Fibroblast of gingiva (primary cell): ENCODE measurements at places on chromosomes 12 and 14.

GRCh38 chr12:45794422-45794821, 64.9 kb downstream of the ARID2 start:
- DNase-seq = no peak

DNA sequence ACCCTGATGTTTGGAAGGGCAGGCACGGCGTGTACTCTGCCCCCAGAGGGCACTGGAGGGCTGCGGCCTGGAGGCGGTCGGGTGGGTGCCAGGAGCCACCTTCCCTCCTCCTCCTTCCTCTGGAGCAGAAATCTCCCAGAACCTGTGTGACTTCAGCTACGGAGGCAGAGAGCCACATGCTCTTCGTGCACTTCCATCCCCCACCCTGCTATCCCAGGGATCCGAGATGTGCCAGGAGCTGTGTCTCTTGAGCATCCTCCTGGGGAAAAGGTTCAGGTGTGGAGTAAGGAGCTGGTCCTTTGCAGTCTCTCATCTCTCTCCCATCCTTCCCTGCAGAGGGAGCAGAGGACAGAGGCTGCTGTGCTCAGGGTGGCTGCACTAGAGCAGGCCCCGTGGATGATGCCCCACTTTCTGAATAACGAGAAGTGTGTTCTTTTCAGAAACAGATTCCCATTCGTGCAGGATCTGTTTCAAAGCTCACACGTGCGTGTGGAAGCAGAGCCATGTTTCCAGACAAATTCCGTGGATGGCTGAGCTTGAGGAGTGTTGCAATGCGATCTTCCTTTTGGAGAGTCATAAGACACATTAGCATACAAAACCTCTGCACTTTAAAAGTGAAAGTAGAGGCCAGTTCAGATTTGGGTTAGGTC, 162.9 kb downstream of the ADGRD1 start:
- peak; percentile 56 for DNase-seq

- peak; percentile 84 for DNase-seq
Measured at GRCh38 chr12:62726471-62726980, 208.4 kb downstream of the PPM1H start.

- no peak for DNase-seq
Measured at GRCh38 chr14:95761436-95761835, 47.5 kb upstream of the TCL1A start.

GRCh38 chr14:35374263-35374712, 30.3 kb downstream of the NFKBIA start:
- DNase-seq = peak; percentile 99

GRCh38 chr12:76634133-76634532, 74.6 kb upstream of the OSBPL8 start:
- DNase-seq = no peak

- no peak for DNase-seq
Measured at GRCh38 chr14:66233591-66233990, 252.6 kb upstream of the CCDC196 start.

GRCh38 chr14:97336816-97337215, 539.6 kb downstream of the VRK1 start:
- no peak for DNase-seq

GRCh38 chr12:29148596-29148910, 525 bp upstream of the FAR2 start:
- peak; percentile 8 for DNase-seq

GRCh38 chr14:71497645-71498086, 434.6 kb upstream of the RGS6 start:
- DNase-seq = peak; percentile 38

DNA sequence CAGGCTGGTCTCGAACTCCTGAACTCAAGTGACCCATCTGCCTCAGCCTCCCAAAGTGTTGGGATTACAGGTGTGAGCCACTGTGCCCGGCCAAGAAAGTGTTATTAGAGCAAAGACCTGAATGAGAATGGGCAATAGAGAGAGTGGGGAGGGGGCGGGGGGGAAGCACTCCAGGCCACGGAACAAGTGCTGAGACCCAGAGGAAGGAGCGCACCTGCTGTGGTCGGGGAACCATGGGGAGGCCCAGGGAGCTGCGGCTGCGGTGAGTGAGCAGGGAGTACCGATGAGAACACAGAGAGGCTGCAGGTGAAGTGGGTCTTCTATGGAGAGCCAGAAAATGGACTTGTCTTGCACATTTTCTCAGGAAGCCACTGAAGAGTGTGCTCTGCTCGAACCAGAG, 10.8 kb downstream of the SMIM41 start:
- no peak for DNase-seq

DNA sequence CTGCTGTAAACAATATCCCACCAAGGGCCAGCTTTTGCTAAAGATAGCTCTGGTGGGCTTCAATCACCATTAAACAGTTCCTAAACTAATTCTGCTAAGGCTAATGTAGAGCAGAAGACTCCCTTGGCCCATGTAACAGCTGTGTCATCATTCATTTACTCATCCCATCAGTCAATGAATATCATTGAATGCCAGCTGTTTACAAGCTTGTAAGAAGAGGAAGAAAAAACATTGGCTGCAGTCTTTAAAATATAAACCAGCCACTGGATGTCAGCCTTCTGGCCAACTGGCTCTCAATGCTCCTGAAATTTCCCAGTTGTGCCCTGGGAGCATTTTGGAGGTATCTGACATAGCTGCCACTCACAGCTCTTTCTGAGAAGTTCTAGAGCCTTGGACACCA, 18.0 kb upstream of the MAP3K9 start:
- DNase-seq = no peak

GRCh38 chr12:53061404-53062010, 11.6 kb downstream of the TNS2 start:
- no peak for DNase-seq

DNA sequence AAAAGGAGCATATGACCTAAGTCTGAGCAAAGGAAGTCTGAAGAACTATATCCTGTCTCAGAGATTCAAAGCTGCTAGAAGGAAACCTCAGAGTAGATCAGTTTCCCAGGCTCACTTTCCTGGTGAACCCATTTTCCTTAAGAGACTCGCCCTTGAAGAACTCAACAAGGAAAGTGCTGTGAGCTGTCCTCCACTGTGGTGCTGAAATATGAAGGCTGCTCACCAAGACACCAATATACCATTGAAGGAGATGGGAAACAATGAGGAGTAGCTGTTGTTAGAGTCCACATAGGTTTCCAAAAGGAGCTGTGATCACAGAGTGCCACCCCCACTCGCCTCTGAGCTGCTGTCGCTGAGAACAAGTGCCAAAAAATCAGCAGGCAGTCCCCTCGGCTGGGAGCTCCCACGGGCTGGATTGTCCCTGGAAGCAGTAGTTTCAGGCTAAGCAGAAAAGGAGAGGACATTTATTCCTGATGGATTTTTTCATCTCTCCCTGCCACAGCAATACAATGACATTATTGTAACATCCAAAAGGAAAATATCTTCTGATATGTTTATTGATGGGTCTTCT, 282.1 kb downstream of the RPS29 start:
- no peak for DNase-seq

DNA sequence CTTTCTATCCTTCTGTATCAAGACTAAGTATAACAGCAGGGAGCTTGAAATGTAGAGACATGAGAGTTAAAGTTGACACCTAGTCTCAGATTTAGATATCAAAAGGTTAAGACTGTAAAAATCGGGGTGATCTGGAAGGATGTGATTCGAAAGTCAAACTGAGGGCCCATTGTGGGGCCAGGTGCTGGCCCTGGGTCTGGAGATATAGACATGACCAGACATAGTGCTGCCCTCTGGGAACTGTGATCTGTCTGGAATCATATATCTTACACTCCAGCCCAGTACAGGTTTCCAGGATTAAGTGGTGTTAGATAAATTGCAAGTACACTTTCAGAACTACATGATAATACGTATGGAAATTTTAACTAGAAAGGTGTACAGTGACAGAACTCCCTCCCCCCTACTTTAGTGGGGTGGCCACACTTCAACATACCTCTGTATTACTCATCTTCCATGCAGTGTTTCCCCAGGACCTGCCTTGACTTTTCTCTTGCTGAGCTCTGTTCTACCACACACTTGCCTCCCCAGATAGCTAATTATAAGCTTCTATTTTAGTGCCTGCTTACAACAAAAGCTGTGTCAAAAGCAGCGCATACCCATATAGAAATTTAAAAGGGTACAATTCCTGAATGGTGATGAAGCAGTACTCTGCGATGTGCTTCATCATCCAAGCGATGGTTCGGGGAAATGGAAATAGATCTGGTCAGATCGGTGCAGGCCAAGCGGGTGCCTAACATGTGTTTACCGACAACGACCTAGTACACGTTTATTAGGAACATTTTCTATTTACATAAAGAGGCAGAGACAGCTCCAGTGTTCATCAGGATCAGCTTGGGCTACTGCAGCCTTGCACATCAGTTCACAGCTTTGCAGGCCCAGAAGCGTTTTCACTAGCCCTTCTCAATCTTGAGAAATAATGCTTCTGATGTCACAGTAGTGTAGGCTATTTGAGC, 68.7 kb downstream of the ARF6 start:
- no peak for DNase-seq

- no peak for DNase-seq
Measured at GRCh38 chr12:11807458-11807857, 158.0 kb downstream of the ETV6 start.

GRCh38 chr14:74888164-74889158, 6.7 kb downstream of the DLST start:
- DNase-seq = no peak
